Epithelial cell of esophagus (primary cell): ENCODE measurements at places on chromosomes 5 and 9.

- no peak for DNase-seq
These were observed 700 bp downstream of the CDO1 start for GRCh38 chr5:115815693-115816225.

DNA sequence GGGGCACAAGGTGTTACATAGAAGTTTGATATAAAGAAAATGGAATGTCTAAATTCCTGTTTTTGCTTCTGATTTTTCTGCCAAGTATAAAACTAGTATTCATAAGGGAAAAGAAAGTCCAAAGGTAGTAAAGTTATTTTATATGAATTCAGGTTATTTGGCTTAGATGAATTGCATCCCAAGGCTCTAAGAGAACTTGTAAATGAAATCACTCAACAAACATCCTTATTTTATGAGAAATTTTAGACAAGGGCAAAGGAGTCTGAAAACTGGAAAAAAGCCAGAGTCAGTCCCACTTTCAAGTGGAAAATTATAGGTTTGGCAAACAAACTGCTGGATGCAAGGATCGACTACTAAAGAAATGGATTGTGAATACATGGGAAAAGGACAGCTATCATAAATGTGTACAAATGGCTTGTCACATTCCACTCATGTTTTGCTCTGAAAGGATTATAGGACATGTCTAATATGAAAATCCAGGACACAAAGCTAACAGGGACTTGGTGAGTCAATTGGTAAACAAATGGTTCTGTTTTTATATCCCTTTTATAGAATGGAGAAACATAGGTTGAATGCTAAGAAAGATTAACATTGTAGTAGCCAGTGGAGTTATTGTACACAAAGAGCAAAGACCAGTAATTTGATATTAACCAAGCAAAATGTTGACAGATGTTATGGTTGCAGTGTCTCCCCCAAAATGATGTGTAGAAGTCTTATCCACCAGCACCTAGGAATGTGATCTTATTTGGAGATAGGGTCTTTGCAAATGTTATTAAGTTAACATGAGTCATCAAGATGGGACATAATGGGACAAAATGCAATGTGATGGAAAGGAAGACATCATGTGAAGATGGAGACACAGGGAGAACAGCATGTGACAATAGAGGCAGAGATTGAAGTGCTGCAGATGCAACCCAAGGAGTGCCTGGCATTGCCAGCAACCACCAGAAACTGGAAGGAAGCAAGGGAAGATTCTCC is 495.7 kb downstream of the TLE1 start:
- DNase-seq = no peak

- DNase-seq = no peak
These were observed 1.7 kb upstream of the EGFL7 start for GRCh38 chr9:136660971-136661550.

DNA sequence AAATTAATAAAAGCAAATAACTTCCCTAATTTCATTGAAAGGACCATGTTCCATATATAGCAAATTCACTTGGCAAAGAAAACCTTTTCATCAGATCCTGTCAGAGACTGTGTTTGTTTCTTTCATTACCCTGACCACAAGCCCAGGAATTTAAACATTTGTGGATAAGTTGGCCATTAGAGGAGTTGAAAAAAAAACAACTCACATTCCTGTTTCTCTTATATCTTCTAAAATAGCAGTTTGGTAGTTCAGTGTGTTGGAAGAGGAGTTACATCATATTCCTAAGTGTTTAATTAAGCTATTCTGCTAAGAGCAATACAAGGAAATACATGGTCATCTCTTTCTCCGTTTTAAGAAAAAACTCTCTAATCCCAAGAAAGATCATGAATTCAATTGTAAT is 505.6 kb downstream of the TLE1 start:
- no peak for DNase-seq

DNA sequence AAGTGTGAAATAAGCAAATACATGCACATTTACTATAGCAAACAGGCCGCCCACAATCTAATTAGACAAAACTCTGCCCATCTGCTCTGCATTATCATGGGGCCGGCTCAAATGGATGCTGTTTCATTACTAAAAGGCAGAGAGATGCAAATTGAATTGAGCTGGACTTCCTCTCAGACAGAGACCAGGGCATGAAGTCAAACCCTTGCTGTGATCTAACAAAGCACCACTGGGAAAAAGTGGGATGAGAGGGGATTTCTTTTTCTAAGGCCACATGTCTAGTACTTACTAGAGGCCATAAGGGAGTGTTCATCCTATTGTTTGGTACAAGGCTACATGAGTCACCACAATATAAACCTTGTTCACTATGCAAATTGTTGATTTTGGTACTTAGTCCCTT is 614.7 kb downstream of the ISL1 start:
- no peak for DNase-seq

GRCh38 chr5:142000704-142001484 is 11.9 kb downstream of the GNPDA1 start:
- DNase-seq = peak; percentile 35

DNA sequence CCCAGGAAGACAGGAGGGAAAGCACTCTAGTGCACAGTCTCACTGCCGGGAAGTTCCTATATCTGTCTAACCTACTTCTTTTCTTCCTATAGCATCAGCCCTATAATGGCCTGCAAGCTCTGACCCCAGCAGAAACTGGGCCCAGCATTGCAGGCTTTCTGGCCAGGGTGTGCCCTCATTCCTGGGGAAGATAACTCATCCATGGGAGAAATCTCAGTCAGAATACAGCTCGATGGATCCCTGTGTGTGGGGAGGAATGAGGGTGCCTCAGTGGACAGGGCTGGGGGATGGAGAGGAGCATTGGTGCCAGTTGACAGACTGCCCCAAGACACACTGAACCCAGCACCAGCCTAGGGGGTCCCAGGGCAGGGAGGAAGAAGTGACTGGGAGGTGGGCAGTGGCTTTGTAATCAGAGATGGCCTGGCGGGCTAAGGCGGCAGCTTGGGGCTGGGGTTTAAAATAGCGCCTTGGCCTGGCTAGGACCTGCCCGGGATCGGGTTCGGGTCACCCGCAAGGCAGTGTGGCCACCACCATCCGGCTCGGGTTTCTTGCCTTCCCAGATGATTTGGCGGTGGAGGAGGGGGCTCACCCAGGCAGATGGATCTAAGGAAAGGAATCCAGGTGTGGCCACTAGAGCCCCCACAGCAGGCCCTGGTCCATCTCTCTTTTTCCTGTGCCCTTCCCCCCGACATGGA is 7.6 kb upstream of the CXXC5 start:
- no peak for DNase-seq

DNA sequence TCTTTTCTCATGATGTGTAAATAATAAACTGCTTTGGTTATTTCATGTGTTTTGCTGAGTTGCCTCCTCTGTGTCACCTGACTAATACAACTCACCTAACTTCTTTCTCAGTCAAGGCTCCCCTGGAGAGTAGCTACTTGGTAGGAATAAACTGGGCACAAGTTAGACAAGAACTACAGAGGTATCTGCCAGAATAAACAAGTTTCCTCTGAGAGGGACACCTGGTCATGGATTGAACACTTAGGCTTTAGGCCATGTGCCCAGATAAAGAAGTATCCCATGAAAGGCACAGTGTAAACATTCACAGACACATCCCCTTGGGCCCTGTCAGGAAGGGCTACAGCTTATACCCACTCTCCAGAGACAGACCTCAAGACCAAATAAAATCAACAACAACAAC is 532.5 kb downstream of the KIF4B start:
- DNase-seq = peak; percentile 41

DNA sequence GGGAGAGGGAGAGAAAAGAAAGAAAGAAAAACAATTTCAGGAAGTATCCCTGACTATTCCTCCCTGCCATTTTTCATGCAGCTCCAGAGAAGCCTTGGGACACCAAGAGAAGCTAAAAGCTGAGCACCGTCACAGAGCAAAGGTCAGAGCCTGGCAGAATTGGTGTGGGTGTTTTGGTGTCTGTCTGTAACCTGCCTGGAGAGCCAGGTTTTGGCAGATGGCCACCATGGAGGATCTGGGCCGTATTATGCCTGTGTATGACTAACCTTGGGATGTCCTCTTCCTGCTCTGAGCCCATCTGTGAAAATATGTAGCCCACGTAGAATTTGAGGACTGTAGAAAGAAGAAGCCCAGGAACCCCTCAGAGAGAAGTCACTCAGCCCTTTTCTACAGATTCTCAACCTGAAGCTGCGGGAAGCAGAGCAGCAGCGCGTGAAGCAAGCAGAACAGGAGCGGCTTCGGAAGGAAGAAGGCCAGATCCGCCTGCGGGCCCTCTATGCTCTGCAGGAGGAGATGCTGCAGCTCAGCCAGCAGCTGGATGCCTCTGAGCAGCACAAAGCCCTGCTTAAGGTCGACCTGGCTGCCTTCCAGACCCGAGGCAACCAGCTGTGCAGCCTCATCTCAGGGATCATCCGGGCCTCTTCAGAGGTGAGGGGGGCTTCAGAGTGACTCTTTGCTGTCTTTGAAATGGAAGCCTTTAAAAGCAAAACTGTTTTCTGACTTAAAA is 18.8 kb downstream of the GLE1 start:
- DNase-seq = no peak

- no peak for DNase-seq
These were observed 158.9 kb downstream of the HINT1 start for GRCh38 chr5:131005963-131006684.

- no peak for DNase-seq
These were observed 27.0 kb upstream of the COL15A1 start for GRCh38 chr9:98916660-98917059.

- DNase-seq = no peak
These were observed 180.6 kb downstream of the COMMD10 start for GRCh38 chr5:116265471-116265870.
